ENCODE measurements at places on chromosomes 13 and 19. TPM values are rescaled to one million over a fixed set of nuclear protein-coding genes. Genes with fewer than 3 reads are reported as not detected.
A peak's percentile ranks its signal among the peaks of the same experiment; 100 is the strongest.

DNA sequence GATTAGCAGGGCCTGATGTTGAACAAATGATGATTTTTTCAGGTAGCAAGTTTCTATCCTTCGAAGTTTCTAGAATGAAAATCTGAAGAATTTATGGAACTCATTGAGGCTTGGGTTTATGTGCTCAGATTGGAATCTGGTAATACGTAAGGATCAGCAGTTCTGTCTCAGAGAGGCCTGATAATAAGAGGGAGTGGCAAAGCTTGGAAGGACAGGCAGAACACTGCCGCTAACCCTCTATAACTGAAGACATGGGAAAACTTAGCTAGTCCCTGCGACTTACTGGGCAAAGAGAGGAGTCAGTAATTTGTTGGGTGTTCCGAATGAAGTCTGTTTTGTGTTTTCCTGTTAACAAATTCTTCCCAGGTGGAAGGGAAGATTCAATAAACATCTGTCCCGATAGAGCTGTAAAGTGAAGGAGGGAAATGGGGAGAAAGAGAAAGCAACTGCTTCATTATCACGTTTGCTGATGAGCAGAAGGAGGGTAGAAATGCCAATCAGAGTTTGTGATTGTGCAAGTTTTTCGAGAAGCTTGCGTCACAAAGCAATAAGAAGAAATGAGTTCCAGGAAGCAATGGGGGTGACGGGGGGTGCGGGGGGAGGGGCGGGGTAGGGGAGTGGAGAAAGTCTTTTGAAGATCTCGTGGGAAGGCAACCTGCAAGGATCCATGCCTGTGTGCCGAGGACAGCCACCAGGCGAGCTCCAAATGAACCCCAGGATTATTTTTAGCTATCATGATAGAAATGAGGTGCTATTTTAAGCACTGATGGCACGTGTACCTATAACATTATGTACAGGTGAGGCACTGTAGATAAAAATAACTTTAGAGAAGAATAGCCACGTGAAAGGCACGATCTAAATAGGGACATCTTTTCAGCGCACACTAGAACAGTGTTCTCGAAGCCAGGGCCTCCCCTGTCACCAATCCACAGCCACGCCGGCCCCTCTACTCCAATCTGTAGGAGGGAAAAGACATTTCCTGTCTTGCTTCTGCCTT lies 224.1 kb downstream of the FGF9 start:
- H3K27me3 ChIP-seq, result peaks cover 6% of the 10 kb centered on the region
- no peak for DNase-seq
- H3K4me1 ChIP-seq, result peaks cover 6% of the 10 kb centered on the region
- no peak overlapping the region for H3K27ac ChIP-seq
- H3K36me3 ChIP-seq, result no peaks in the 10 kb centered on the region

GRCh38 chr13:110850840-110851239 lies 64.0 kb downstream of the ANKRD10 start:
- no peak for DNase-seq
- H3K36me3 ChIP-seq, result no peaks in the 10 kb centered on the region
- H3K27me3 ChIP-seq, result peaks cover 16% of the 10 kb centered on the region
- no peaks in the 10 kb centered on the region for H3K4me1 ChIP-seq

- H3K27ac ChIP-seq, result peak overlapping the region; percentile 74
- peaks cover 30% of the 10 kb centered on the region for H3K4me1 ChIP-seq
- H3K36me3 ChIP-seq, result peaks cover 12% of the 10 kb centered on the region
- DNase-seq, result no peak
These were observed 27.6 kb upstream of the NEK3 start for GRCh38 chr13:52187029-52187423.

- no peaks in the 10 kb centered on the region for H3K4me1 ChIP-seq
- H3K36me3 ChIP-seq, result peaks cover 53% of the 10 kb centered on the region
- no peak for DNase-seq
- no peak overlapping the region for H3K4me3 ChIP-seq
- no peaks in the 10 kb centered on the region for H3K27me3 ChIP-seq
- H3K27ac ChIP-seq, result no peak overlapping the region
These were observed 16.3 kb downstream of the ZNF823 start for GRCh38 chr19:11722414-11722813.

- no peaks in the 10 kb centered on the region for H3K36me3 ChIP-seq
- no peak for DNase-seq
- no peaks in the 10 kb centered on the region for H3K4me1 ChIP-seq
- H3K4me3 ChIP-seq, result no peak overlapping the region
These were observed 498.1 kb downstream of the KLF5 start for GRCh38 chr13:73556902-73557301.

Gene ERICH4
- not detected for total RNA-seq

Gene SIGLEC11
- total RNA-seq, result not detected

Gene ZNF468
- total RNA-seq, result 16.2 TPM

All from activated T-cell treated with anti-CD3 and anti-CD28 coated beads, Interleukin-2, amount 50 U/mL, for 72 hours (primary cell).